Brain microvascular endothelial cell (primary cell): ENCODE measurements at places on chromosomes 12 and 14.

DNA sequence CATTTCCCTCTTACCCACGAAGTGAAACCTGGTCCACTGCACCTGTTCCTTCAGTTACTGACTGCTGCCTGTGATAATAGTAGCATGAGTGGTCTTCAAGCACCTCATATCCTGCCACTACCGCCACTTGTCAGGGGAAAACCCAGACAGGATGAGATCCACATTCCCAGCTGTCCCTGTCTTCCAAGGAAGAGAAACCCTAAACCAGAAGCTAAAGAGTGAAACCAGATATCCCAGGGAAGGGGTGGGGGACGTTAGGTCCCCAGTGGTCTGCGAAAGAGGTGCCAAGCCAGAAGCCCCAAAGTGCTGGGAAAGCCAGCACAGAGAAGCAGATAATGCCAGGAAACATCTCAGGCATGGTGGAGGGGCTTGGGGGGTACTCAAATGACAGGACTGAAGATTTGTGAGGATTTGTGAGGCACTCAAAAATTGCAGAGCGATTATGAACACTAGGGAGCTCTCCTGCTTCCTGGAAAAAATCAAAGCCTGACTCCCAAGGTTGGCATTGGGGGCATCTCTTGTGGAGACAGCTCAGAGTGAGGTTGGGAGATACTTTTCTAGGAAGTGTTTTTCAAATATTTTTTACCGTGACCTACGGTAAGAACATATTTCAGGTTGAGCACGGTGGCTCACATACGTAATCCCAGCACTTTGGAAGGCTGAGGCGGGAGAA is 77.9 kb downstream of the TMEM30B start:
- no peak for DNase-seq

DNA sequence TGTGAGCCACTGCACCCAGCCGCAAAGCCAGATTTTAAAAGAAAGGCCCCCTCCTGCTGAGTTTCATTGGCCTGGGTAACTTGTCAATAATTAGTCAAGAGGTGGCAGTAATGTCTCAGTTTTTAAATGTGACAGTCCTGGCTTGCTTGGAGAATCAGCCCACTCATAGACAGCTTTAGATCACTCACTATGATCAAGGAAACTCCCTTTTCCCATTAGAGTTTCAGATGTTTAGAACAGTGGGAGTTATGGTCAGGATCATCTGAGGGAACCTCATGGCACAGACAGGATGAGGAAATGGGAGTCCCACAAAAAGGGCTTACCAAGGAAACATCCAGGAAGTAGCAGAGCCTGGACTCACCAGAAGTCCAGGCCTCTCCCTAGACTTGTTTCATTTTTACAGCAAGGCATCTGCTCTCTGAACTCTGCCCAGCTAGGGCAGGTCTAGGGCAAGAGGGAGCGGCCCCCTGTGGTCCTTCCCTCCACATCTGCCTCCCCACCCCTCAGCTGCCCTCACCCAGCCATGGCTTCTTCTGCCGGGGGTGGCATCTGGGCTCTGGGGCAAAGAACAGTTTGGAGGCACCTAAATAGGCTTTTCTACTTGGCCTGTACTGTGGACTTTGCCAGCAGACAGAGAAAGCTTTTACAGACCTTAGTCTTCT is 11.2 kb downstream of the BCL2L14 start:
- peak; percentile 33 for DNase-seq

GRCh38 chr14:91770185-91770584 is 38.3 kb upstream of the CATSPERB start:
- DNase-seq: no peak

- DNase-seq: no peak
Observed at GRCh38 chr14:22112004-22112403, 438.4 kb upstream of the OR4E1 start.

DNA sequence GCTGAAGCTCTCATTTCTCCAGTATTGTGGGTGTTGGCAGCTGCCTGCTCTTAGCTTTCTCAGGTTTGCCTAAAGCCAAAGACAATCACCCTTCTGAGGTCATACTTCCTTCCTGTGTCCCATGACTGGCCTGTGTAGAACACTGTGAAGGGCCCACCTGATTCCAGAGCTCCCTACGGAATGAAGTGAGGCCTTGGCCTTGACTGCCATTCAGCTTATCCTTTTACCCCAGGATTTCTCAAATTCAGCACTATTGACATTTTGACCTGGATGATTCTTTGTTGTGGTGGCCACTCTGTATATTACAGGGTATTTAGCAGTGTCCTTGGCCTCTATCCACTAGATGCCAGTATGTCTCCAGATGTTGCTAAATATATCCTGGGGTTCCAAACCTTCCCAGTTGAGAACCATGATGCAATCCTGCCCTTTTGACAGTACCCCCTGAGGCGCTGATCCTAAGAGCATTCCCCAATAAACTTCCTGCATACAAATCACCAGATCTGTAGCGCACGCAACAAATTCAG is 112.3 kb upstream of the KRR1 start:
- peak; percentile 40 for DNase-seq

DNA sequence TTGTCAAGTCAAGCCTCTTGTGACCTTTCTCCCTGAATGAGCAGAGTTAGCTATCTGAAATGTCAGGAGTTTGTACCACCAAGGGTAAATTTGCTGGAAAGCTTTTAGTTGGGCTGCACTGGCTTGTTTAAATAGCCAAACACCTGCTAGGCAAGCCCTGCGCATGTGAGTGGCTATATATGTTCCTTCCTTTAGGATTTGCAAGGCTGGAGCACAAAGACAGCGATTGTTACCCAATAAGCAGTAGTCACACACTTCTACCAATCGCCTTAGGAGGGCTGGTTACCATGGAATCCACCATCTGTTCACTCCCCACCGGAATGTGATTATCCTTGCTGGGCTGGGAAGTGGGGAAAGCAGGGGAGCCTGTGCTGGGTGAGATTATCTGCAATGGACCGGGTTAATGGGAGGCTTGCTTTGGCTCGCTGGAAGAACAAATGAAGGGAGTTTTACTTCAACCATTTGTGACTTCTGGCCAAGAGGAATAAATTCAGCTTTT is 102.5 kb downstream of the FGD4 start:
- peak; percentile 58 for DNase-seq

DNA sequence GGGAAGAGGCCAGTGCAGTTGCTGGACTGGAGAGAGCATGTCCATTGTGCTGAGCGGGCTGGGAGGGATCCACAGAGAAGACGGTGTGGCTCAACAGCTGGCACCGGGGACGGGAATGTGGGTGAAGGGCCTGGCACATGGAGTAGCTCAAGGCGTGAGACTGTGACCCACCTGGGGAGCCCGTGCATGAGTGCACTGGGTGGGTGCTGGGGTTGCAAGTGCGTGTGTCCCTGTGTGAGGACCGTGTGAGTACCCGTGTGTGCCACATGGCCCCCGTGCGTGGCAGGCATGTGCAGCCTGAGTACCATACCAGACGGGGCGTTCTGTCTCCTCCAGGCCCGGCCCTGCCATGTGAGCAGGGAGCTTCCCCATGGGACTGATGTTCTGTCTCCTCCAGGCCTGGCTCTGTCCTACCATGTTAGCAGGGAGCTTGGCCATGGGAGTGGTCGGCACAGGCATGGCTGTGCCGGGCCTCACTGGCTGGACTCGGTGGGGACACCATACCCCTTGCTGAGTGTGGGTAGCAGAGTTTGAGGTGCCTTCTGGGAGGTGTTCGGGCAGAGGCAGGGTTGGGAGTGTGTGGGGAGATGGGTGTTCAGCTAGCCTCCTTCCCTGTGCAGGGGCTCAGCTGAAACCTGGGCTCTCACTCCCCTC is 234.4 kb downstream of the TMEM121 start:
- DNase-seq: no peak

- DNase-seq: peak; percentile 14
Observed at GRCh38 chr14:57066887-57067513, 201.7 kb downstream of the EXOC5 start.

GRCh38 chr14:68535404-68536017 is 257.4 kb downstream of the ZFP36L1 start:
- peak; percentile 70 for DNase-seq

DNA sequence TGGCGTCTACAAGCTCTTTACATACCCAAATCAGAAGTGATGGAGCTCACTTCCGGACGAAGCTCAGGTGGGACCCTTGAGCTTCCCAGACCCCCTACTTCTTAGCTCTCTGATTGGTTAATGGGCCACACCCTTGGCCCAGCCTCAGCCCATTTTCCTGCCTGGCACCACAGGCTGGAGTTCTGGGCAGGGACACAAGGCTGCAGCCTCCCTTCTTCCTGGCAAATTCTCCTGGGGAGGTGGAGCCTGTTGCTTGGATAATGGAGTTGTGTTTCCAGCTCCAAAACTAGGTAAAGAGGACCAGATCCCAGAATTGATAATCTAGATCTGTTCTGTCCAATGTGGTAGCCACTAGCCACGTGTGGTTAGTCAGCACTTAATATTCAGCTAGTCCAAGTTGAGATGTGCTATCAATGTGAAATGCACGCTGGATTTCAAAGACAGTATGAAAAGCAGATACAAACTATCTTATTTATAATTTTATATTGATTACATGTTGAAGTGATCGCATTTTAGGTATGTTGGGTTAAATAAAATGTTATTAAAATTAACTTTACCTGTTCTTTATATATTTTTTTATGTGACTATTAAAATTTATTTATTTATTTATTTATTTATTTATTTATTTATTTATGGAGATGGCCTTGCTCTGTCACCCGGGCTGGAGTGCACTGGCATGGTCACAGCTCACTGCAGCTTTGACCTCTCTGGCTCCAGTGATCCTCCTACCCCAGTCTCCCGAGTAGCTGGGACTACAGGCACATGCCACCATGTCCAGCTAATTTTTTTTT is 12.6 kb upstream of the FAIM2 start:
- DNase-seq: no peak

DNA sequence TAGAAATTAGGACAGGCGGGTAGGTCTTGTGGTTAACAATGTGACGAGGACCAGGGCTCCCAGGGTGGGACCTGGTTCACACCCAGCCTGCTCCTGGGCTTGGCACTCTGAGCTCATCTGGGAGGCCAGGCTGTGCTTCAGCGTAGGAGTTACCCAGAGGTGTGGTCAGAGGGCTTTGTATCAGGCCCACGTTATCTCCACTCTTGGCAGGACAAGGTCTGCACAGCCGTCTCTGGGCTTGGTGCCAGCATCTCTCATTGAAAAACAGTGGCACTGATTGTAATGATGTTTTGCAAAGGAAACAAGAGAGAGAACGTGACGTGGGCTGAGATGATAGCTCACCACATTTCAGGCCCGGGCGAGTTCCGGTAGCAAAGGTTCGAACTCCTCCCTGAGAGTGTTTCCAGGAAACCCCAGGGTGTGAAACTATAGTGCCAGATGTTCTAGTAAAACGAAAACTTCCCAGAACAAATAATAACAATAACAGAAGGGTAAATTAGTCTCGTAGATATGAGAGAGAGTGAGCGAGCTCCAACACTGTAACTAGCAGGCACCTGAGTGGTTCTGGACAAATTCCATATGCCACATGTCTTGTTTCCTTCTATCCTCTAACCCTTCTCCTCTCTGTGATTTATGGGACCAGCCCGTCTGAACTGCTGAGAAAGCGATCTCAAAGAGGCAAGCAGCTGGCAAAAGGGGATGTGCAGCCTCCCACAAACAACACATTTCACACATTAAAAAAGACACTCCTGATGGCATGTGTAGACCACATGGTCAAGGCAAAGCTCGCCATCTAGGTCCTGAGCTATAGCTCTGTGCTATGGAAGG is 227.3 kb downstream of the KTN1 start:
- peak; percentile 94 for DNase-seq

DNA sequence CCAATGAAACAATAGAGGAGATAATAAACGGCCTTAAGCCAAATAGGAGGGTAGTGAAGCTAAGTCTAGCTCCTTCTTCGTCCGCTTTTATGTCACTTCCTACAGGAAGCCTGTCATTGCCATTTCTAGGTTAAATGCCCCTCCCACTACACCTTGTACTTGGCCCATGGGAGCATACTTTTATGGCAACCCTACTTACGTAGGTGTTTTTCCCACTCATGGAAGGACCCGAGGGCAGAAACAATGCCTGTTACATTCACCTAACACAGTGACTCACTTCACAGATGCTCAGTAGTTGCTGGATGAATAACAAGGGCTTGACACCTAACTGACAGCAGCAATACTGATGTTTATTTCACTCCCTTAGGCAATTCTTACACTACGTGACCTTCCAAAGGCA is 44.5 kb downstream of the ALKBH1 start:
- DNase-seq: no peak

DNA sequence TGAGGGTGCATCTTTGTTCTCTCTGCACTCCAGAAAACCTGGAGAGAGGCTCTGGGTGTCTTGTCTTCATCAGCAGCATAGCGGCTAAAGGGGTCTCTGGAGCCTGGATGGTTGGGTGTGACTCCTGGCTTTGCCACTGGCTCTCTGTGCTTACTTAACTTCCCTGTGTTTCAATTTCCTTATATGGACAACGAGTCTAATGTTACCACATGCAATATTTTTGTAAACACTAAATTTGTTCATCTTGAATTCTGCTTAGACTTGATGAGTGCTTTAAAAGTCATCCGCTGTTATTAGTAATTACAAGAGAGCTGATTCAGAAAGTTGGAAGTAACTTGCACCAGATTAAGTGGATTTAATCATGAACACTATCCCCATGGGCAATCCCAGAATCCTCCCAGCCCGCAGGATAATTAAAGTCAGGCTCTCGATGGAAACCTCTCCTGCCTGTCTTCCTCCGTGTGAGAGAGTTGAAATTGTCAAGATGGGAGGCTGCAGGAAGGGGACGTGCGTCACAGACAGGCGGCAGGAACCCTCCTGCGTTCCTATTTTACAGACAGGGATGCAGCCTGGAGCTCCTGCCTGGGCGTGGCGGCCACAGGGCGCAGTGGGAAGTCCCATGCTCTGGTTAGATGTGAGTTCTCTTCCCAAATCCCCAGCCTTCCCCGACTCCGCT is 201.2 kb downstream of the TTC8 start:
- no peak for DNase-seq

GRCh38 chr14:102141797-102142196 is 2.1 kb downstream of the WDR20 start:
- no peak for DNase-seq

GRCh38 chr12:58069268-58069963 is 128.0 kb downstream of the ATP23 start:
- DNase-seq: no peak

GRCh38 chr12:28824193-28824846 is 324.8 kb upstream of the FAR2 start:
- DNase-seq: no peak

GRCh38 chr14:30153717-30154116 is 226.1 kb upstream of the PRKD1 start:
- DNase-seq: no peak

- peak; percentile 56 for DNase-seq
Observed at GRCh38 chr12:63353559-63353958, 202.6 kb upstream of the AVPR1A start.

GRCh38 chr12:13141686-13142085 is 38.2 kb upstream of the GSG1 start:
- DNase-seq: no peak

GRCh38 chr14:72217135-72217534 is 284.9 kb downstream of the RGS6 start:
- DNase-seq: no peak

GRCh38 chr12:105935981-105936380 is 202.8 kb downstream of the NUAK1 start:
- peak; percentile 47 for DNase-seq

GRCh38 chr12:6635375-6635855 is 344 bp downstream of the LPAR5 start:
- DNase-seq: no peak
